ENCODE measurements at places on chromosomes 2 and 18.

GRCh38 chr2:26438526-26438925, 36.8 kb downstream of the DRC1 start:
- no peak for DNase-seq

DNA sequence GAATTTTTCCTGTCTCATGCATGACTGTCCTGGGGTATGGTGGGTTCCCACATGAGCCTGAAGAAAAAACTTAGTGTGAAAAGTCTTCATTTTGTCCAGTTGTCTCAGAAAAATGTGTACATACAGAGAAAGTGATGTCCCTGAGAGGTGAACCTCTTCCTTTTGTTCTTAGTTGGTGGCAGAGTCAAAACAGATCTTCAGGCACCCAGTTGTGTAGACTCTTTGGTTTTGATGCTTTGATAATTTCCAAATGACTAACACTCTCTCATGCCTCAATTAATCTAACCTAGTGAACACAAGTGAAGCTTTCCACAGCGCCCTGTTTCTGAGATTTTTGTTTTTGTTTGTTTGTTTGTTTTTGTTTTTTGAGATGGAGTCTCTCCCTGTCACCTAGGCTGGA, 273.5 kb downstream of the PIK3C3 start:
- no peak for DNase-seq

- no peak for DNase-seq
Measured at GRCh38 chr2:167127135-167127534, 238.9 kb downstream of the XIRP2 start.

GRCh38 chr2:219417374-219417773, 803 bp upstream of the DES start:
- no peak for DNase-seq

- DNase-seq, result no peak
Measured at GRCh38 chr18:21759836-21760235, 19.2 kb downstream of the MIB1 start.

DNA sequence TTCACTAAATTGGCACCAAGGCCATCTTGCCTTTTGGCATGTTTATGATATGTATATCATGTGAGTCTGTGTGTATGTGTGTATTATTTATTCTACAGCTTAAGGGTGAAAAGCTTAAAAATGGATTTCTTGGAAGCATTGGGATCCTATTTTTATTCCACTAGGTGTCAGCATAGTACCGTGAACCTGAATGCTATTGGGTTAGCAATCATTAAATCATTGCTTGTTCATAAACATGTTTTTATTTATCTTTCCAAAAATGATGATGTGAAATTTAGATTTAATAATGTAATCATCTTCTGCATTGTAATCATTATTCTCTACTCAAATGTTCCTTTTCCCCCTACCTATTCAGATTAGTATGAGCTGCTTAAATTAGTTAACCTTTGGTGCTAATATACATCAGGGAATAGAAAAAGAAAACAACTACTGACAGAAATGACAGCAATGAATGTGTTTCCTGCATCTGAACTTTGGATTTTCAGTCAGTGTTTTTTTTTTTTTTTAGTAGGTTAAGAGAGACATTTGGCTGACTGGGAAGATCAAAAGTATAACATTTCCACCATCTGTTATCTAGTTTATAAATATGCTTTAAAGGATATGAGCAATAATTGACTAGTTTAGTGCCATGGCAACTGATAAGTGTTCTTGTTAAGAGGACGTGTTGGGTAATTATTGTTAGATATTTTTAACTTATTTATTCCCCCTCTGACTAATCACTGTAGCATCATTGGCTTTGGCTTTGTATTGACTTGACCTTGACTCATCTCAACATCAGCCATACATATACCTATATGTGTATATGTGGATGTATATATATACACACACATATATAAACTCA, 14.1 kb upstream of the ZSWIM2 start:
- DNase-seq, result no peak

- no peak for DNase-seq
Measured at GRCh38 chr2:114068438-114068837, 178.5 kb downstream of the ACTR3 start.

DNA sequence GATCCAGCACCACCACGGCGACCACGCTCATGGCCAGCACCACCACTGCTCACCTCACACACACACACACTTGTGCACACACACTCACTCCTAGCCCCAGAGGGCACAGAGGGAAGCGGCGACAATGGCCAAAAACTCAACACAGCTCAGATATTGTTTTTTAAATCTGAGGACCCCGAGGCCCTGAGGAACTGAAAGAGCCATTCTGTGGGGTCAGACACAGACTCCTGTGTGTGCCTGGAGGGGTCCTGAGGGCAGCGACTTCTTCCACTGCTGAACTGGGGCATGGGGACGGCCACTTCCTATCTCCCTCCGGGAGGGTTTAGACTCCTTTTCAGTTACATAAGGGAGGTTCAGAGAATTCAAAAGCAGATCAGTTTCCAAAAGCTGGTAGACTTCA, 116.6 kb upstream of the PXDN start:
- no peak for DNase-seq

DNA sequence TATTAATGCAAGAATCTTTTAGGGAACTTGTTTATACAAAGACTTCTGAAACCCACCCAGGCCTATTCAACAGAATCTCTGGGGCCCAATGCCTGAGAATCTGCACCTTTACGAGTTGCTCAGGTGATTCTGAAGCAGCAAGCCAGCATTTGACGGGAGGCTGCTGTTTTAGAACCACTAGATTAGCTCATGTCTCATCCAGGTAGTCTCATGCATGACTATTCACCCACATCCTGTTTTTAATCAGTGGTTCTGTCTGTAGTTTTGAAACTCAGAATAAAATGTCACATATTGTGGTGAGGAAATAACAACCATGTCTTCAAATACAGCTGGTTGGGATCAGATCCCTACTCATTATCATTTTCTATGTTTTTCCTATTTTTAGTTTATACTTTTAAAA, 39.5 kb downstream of the CYTIP start:
- DNase-seq, result peak; percentile 89

GRCh38 chr2:19805266-19805665, 96.5 kb downstream of the TTC32 start:
- DNase-seq, result no peak

DNA sequence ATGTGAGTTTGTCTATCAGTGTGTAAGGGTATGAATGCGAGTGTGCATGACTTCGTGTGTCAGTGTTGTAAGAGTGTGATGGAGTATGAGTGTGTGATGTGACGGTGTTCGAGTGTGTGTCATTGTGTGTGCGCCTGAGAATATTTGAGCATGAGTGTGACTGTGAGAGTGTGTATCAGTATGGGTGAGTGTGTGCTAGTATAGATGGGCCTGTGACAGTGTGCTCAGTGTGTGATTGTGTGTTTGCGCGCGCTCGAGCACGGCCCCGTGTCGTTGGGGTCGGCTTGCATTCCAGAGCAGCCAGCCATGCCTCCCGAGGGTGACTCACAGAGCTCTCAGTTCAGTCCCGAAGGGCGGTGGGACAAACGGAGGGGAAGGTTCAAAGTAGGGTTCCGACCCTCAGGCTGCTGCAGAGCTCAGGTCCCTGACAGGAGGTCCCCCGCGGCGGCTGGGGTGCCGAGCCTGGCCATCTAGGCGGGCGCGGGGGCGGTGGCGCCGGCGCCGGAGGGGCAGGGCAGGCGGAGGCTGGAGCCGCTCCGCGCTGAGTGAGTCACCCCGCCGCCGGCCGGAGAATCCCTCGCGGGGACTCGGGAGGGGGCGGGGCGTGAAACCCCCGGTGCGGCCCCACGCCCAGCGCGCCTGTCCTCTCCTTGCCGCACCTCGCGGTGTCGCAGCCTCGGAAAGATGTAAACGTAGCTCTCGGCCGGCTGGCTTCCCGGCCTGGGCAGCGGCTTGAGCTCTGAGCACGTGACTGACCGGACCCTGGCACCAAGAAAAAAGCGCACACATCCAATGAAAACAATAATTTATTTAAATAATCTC, 3.8 kb downstream of the DLX2 start:
- DNase-seq, result no peak

- DNase-seq, result no peak
Measured at GRCh38 chr2:181054843-181055242, 74.4 kb downstream of the UBE2E3 start.

GRCh38 chr2:216404010-216404618, 8.2 kb upstream of the SMARCAL1 start:
- peak; percentile 40 for DNase-seq

DNA sequence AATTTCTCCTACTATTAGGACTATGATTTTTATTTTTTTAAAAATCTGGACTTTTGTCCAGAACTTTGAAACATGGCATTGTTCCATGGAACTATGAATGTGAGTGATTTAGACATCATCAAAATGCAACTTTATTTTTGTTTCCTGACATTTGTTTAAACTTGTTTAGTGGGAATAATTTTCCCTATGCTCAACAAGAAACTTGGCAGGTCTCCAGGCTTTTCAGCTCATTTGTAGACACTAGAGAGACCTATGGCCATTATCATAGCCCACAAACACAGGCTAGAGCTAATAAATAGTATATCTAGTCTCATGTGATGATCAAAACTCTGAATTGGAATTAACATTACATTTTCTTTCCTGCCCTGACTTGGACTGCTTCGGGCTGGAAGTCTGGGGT, 145.1 kb upstream of the CELF4 start:
- DNase-seq, result no peak

- no peak for DNase-seq
Measured at GRCh38 chr2:60852282-60852860, 29.0 kb upstream of the REL start.

DNA sequence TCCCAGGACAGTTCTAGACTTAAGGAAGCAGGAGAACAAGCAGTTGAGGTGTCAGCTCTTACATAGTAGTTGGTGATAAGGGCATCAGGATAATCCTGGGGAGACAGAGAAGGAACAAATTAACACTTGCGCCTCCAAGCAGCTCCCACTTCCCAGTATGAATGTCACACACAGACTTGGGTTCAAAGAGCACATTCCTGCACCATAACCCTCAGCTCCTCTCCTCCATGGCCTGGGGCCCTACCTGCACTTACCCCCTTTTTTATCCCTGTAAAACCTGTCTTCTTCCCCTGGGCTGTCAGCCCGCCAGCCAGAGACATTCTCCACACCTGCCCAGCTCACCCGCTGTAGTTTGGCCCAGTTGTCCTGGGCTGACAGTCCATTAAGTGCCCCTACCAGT, 3.9 kb upstream of the UCN start:
- no peak for DNase-seq

DNA sequence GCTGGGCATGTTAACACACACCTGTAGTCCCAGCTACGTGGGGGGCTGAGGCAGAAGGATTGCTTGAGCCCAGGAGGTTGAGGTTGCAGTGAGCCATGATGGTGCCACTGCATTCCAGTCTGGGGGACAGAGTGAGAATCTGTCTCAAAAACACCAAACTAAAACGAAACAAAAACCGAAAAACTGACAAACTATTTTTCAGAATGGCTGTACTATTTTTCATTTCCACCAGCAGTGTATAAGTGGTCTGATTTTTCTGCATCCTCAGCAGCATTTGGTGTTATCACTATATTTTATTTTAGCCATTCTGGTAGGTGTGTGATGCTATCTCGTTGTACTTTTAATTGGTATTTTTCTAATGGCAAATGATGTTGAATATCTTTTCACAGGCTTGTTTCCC, 95.2 kb downstream of the PDCL3 start:
- DNase-seq, result no peak

- DNase-seq, result no peak
Measured at GRCh38 chr18:45566025-45566740, 49.1 kb upstream of the SLC14A2 start.

DNA sequence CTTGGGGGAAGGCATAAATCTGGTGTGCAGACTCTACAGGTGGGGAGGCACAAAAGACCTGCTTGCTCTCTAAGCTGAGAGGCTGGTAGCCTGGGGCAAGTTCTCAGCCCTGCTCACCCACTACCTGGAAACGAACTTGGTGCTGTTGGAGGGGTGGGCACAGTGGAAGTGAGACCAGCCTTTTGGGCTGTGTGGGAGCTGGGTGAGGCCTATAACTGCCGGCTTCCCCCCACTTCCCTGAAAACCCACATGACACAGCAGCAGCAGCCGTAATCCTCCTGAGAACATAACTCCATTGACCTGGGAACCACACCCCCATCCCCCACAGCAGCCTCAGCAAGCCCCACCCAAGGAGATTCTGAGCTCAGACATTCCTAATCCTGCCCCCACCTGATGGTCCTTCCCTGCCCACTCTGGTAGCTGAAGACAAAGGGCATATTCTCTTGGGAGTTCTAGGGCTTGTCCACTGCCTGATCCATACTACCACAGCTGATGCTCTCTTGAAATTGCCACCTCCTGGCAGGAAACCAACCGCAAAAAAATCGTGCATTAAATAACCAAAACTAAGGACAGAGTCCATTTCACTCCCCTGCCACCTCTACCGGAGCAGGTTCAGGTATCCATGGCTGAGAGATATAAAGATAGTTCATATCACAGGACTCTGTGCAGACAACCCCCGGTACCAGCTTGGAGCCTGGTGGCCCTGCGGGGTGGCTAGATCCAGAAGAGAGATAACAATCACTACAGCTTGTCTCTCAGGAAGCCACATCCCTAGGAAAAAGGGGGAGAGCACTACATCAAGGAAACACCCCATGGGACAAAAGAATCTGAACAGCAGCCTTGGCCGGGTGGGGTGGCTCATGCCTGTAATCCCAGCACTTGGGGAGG, 178.1 kb downstream of the NDUFA10 start:
- no peak for DNase-seq

DNA sequence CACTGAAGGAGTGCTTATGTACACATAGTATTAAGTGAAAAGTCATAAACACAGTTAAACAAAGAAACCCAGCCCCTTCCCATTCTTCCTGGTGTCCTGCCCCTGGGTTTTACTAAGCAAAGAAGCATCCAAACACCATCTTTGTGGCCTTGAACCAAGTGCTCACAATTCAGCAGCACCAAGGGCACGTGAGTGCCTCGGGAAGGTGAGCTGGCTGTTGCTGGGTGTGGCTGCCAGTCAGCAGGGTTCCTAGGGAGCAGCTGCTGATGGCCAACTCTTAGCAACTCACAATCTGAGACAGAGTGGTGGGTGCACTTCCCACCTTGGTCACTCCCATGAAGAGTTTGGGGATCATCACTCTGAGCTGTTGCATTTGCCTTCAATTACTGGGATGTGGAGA, 97.7 kb upstream of the PGAP1 start:
- DNase-seq, result no peak

- DNase-seq, result peak; percentile 84
Measured at GRCh38 chr2:27212626-27213471, 781 bp upstream of the SLC5A6 start.

DNA sequence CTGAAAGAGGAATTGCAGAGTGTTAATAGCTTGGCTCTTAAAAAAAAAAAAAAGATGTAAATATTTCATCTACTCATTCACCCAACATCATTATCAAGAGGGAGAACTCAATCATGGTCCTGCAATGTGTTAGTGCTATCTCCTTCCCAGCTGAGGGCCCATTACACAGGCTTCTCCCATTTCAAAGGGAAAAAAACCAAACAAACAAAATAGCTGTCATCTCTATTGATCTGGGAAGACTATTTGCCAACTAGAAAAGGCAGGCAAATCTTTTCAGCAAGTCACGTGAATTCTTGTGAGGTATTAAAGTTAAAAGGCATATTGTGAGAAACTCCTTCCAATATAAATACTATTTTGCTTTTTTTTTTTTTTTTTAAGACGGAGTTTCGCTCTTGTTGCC, 194.3 kb downstream of the MYO1B start:
- no peak for DNase-seq

GRCh38 chr2:191701029-191701428, 23.1 kb downstream of the NABP1 start:
- no peak for DNase-seq

GRCh38 chr2:100416935-100417710, at the start of gene CHST10:
Gene CHST10, minus strand, starts transcription at chr2:100417668. Its CDS starts 10,993 bp downstream, at chr2:100406675.
- peak; percentile 28 for DNase-seq

GRCh38 chr2:226077031-226077430, 677.5 kb downstream of the NYAP2 start:
- DNase-seq, result no peak

- peak; percentile 49 for DNase-seq
Measured at GRCh38 chr2:177334940-177335543, 57.5 kb upstream of the AGPS start.
